Nucleus accumbens (tissue), 56 donors: ENCODE measurements at places on chromosomes 7 and 10.

- DNase-seq = no peak
Measured at GRCh38 chr7:158061884-158062656, 525.6 kb downstream of the PTPRN2 start.

DNA sequence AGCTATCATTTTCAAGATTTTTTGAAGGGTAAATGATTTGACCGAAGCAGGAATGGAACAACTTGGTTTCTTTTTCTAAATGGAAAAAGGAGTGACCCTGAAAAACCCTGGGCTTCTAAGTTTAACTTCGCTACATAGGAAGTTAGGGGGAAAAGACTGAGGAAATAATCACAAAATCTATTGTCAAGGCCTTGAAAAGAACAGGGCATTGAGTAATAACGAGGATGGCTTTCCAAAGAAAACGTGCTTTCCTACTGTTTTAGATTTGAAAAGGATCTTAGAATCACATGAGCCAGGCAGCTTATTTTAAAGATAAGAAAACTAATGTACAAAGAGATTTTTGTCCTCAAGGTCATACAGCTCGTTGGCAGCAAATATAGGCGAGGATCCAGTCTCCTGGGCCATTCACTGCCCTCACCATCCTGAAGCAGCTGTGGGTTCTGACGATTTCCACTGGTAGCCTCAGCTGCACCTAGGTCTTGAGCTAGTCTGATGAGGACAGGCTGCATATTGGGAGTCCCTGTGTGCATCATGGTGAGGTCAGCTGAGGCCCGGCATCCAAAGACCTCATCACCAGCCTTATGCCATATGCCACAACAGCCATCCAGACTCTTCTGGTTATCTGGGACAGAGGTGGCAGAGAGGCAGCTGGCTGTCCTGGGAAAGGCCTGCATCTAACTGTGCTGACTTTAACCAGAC lies 384.7 kb upstream of the NRP1 start:
- no peak for DNase-seq

DNA sequence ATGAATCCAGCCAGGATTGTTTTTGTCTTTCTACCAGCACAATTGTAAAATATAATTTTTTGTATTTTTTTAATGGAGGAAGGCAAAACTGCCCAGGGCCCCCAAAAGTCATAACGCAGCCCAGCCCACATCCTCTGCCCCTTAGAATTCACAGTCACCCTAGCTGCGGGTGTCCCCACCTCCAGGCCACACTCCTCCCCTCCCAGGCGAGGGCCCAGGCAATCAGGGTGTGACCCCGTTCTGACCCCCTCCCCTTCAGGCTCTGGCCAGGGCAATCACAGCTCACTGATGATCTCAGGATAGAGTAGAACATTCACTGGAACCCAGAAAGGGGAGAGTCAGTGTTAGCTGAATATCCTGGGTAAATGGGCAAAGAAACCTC lies 92.0 kb upstream of the MACROH2A2 start:
- no peak for DNase-seq

GRCh38 chr10:62147425-62147824 lies 121.2 kb downstream of the RTKN2 start:
- no peak for DNase-seq

DNA sequence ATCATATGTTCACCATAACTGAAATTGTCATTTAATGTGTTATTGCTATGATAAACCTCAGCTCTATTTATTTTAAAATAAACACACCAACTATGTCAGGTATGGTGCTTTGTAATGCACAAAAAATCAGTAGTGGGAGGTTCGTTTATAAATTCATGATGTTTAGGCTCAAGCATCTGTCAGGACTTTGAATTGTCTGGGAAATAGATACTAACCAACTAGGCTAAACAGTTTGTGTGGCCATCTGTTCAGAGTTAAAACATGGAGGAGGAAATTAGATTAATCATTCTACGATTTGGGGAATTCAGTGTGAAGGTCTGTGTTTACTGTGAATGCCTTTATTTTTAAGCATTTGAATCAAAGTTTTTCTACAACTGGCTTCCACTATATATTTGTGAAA lies 212.6 kb upstream of the FZD8 start:
- no peak for DNase-seq

GRCh38 chr7:112225006-112225405 lies 18.5 kb downstream of the ZNF277 start:
- no peak for DNase-seq

DNA sequence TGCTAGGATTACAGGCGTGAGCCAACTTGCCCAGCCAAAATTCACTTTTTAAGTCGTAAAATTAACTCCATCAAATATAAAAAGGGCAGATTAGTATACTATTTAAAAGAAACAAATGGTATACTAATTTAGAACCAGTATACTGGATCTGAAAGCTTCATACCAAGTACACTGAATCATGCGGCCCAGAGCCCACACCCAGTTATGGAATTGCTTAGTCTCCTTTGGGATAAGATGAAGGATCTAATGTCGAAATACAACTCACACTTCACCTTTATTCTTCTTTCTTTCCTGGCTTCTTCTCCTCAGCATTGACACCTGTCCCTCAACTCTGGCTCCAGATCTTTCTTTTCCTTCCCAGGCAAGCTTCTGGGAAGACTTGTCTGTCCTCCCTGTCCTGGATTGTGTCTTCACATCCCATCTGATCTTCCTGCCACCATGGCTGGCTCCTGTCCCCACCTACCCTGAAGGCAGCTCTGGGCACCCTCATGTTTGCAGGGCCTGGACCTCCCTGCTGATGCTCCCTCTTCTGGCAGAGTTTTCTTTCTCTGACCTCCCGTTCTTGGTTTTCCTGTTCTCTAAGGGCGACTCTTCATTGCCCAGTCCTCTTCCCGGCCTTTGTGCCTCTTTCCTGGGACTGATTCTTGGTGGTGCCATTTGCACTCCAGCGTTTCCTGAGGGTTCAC lies 57.8 kb upstream of the CTBP2 start:
- no peak for DNase-seq

- no peak for DNase-seq
Measured at GRCh38 chr7:40299097-40299496, 164.3 kb downstream of the SUGCT start.

- DNase-seq = no peak
Measured at GRCh38 chr7:108026647-108027046, 23.7 kb upstream of the LAMB1 start.

DNA sequence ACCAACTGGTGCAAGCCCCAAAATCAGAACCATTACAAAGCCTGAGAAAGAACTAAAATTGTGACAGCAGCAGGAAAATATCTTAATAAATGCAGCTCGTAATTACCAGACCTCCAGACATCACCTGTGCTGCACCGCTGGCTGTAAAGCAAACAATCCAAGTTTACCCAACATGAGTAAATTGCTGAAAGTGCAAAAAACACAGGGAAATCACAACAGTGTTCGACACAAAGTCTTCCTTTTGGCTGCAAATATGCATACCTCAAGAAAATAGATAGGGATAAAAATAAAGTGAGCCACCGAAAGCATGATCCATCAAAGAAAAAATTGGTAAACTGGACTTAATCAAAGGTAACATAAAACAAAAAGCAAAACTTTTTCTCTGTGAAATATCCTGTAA lies 101.7 kb downstream of the SLC16A9 start:
- no peak for DNase-seq

DNA sequence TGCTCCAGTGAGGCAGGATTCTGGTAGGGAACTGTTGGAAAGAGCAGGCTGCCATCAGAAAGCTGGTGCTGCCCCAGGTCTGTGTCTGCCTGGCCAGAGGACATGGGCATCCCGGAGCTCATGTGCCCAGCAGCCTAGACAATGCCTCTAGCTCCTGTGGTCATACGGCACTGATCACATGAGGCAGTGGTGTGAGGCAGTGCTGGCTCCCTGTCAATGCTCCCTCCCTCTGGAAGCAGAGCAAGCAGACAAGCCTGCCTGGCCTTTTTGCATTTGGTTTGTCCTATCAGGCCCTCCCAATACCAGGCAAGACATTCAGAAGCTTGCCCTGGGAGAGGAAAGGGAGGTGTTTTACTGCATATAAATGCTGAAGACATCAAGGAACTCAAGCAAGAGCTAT lies 19.5 kb upstream of the MMP21 start:
- DNase-seq = no peak

DNA sequence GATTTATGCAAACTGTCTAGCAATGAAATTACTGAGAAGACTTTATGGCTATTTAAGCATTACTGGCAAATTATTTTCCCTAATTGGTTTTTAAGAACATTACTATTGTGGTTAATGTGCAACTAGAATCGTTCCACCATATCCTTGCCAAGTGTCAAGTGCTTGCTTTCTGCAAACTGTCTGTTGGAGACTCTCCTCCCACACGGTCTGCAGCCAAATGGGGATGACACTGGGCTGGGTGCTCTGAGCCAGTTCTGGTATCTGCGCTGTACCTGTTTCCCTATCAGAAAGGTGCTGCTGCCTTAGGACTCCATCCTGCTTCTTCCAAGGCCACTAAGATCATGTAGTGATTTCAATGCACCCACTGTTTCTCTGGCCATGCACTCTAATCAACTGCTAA lies 110.4 kb downstream of the RAMP3 start:
- no peak for DNase-seq

DNA sequence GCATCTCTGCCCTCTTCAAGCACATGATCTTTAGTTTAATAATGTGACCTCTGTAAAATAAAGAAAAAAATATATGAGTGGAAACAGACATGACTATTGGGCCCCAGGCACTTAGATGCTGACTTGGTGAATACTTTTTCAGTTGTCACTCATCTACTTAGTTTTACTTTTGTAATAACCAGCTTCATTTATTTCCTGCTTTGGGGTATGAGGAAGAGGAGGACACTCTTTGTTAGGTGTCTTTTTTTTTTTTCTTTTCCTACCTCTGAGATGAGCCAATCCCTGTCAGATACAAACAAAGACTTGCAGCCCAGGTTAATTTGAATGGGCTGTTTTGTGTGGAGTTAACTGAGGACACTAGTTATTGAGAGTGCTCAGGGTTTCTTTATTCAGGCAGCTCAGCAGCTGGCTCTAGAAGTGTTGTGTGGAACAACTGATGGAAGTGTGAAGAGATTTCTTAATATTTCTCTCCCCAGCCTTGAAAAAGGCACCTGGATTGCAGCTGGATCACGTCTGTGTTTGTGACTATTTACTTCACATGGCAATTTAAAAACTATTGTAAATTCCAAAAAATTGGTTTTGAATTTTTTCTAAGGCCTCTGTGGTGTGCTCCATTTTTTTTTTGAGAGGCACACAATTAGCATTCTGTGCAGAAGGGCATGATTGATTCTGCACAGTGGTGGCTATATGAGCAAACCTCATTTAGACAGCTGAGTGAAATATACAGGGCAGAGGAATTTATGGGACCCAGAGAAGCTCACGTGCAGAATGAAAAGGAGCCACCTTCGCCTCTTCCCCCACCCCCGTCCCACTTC lies 333.8 kb downstream of the LRMDA start:
- DNase-seq = no peak

- no peak for DNase-seq
Measured at GRCh38 chr10:78947226-78947625, 121.5 kb upstream of the ZMIZ1 start.

- no peak for DNase-seq
Measured at GRCh38 chr10:68001539-68001938, 73.5 kb downstream of the HERC4 start.

- no peak for DNase-seq
Measured at GRCh38 chr7:50068850-50069551, 24.0 kb downstream of the ZPBP start.

DNA sequence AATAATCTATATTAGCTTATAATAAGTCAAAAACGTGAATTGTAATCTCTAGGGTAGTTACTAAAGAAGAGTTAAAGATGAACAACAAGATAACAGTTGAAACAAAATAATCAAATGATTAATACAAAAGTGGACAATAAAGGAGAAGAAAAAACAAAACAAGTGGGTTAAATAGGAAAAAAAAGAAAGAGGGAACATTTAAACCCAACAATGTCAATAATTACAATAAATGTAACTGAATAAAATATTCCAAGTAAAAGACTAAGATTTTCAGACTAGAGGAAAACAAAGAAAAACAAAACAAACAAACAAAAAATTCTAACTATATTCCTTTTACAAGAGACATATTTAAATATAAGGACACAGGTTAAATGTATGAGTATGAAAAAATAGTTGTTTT lies 38.0 kb upstream of the ZEB1 start:
- no peak for DNase-seq

DNA sequence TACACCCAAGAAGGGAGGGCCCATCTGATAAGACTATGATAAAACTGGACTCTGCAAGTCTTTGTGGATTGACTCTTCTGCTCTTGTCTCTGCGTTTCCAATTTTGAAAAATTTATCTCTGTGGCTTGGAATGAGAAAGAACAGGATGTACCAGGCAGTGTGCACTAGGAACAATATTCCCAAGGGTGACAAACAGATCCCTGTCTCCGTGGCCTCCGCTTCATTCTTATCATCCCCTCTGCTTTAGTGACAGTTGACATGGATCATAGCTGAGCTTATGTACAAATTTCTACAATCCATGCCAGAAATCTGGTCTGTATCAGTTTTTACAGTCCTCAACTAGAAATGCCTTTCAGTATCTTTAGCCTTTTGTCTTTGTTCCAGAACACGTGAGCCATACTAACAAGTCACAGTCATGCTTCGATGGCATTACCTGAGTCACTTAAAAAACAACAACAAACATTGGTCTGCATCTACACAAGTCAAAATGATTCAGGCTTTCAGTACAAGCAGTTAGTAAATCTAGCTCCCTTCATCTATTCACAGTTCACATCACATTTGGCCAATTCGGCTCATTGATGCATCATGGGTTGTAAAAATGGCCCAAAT lies 393.6 kb upstream of the CELF2 start:
- DNase-seq = no peak

GRCh38 chr7:116984511-116984910 lies 31.2 kb downstream of the ST7 start:
- no peak for DNase-seq

DNA sequence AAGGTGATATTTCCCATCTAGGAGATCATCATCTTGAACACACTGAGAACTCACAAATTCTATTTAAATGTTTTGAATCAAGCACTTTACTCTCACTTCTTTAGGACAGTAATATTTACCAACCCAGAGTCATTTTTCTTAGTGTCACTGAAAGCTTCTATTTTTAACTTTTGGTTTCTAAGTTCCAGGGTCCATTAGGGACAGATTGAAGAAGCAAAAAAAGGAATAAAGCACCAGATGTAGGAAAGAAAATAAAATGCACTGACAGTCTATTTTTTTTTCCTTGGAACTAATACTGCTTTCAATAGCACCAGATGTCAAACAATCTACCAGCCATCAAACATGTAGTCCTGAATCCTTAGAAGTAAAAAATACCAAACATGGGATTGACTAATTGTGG lies 526.7 kb upstream of the LRRN3 start:
- no peak for DNase-seq

GRCh38 chr7:137669706-137670105 lies 177.1 kb downstream of the DGKI start:
- no peak for DNase-seq

GRCh38 chr10:48759113-48759901 lies 74.6 kb downstream of the WDFY4 start:
- no peak for DNase-seq

DNA sequence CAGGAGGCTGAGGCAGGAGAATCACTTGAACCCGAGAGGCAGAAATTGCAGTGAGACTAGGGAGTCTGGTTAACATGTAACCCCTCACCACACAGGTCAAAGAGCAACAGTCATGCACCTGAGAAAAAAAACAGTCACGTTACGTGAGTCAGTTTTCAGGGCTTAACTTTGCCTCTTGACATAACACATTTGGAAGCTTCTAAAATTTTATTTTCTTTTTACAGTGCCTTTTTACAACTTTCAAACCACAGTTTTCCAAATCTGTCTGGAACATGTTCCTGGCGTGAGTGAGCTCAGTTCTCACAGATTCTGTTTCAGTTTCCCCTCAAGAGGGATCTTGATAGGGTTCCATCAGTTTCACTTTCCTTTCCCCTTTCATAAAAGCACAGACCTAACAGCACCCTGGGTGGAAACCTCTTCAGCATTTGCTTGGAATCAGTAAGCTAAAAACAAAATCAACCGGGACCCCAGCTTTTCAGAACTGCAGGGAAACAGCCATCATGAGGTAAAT lies 4.4 kb downstream of the IFIT3 start:
- DNase-seq = no peak
